H1 (cell line): ENCODE measurements at places on chromosomes 1 and 21. TPM values are rescaled to one million over a fixed set of nuclear protein-coding genes. Genes with fewer than 3 reads are reported as not detected.

GRCh38 chr1:226481133-226481532 is 67.4 kb upstream of the STUM start:
- no peak for DNase-seq

GRCh38 chr1:18217398-18218043 is 109.9 kb downstream of the IGSF21 start:
- peak; percentile 27 for DNase-seq

ZSWIM5 gene
- polyA plus RNA-seq = 3.6 and 3.9 TPM in 2 replicates

GRCh38 chr1:59976194-59977074 is 49.9 kb upstream of the CYP2J2 start:
- peak; percentile 91 for DNase-seq

ADGRL4 gene
- 0.27 and 0.97 TPM in 2 replicates for polyA plus RNA-seq

- DNase-seq = no peak
Observed at GRCh38 chr1:154870734-154871133, 653 bp upstream of the KCNN3 start.

- no peak for DNase-seq
Observed at GRCh38 chr1:6308449-6308848, 47.6 kb upstream of the GPR153 start.

GRCh38 chr1:116832932-116833578 is 76.7 kb upstream of the PTGFRN start:
- DNase-seq = no peak

GRCh38 chr1:55584526-55585401 is 369.6 kb upstream of the USP24 start:
- DNase-seq = no peak
